ENCODE measurements at places on chromosomes 12 and 14.

DNA sequence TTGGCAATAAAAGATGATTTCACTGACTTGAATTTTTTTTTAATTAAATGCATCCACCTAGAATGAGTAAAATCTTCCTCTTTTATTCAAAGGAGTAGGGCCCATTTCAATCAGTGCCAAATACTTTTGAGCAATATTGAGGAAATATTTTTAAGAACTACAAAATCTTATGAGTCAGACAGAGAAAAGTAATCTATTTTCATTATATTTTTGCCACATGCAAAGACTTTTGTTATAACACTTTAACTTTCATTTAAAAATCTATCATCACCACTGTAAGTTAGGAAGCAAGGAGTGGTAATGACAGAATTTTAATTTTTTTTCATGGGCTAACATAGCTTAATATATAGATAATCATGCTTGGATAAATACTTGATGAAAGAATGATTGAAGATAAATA lies 345.2 kb upstream of the KITLG start:
- DNase-seq: no peak

DNA sequence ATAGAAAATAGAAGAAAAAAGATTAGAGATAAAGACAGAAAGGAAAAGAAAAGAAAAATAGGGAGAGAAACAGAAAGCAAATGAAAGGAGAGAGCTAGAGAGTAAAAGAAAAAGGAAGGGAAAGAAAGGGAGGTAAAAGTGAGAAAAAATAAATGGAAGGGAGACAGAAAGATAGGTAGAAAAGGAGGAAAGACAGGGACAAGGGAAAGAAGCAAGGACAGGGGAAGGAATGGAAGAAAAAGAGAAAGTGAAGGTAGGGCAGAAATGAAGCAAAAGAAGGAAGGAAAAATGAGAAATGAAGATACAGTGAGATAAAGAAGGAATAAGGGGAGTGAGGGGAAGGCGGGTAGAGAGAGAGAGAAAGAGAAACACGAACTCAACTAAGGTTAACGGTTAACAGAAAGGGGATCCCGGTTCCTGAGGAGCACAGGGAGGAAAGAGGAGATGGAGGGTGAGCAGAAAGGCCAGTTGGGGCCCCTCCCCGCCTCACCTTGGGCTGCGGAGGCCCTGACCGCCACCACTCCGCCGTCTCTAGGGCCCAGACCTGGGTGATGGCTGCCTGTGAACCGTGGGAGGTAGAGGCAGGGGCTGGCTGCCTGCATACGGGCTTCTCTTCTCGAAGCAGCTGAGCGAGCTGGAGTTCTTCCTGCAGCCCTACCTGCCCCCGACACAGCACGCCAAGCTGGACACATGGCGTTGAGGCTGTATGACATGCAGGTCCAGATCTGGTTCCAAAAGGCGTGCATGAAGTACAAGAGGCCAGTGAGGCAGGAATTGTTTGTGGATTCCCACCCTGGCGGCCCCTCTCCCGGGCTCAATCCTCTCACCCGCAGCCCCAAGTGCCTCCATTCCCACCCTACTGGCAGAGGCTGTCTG lies 59.5 kb downstream of the SMUG1 start:
- DNase-seq: no peak

GRCh38 chr12:116331876-116332275 lies 54.4 kb upstream of the MED13L start:
- no peak for DNase-seq

DNA sequence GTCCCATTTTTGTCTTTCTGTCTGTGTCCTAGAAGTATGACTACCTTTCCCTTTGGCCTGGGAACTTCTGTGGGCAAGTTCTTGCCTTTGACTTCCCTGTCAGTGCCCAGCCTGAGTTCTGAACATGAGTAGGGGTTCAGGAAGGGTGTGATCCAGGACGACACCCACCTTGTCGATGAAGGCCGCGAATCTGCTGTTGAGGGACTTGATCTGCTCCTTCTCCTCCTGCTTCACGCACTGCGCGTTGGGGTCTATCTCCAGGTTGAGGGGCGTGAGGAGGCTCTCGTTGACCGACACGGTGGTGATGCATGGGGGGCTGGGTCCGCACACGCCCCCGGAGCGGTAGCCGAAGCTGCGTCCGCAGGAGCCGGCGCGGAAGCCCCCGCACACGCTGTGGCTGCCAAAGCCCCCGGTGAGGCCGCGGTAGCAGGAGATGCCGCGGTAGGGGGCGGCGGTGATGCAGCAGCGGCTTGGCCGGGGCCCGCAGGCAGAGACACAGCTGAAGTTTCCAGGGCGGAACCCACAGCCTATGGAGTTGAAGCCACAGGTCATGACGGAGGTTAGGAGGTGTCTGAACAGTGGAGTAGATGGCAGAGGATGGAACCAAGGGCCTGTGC lies at the start of gene KRT83:
Gene KRT83, minus strand, starts transcription at position 615 of the 617 bp plus-strand sequence. Its CDS starts 63 bp downstream, at position 552.
- DNase-seq: no peak

DNA sequence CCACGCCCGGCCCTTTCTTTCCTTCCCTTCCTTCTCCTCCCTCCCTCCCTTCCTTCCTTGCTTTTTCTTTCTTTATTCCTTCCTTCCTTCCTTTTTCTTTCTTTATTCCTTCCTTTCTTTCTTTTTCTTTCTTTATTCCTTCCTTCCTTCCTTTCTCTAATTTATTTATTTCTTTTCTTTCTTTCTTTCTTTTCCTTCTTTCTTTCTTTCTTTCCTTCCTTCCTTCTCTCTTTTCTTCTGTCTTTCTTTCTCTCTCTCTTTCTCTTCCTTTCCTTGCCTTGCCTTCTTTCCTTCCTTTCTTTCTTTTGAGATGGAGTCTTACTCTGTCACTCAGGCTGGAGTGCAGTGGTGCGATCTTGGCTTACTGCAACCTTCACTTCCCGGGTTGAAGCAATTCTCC lies 15.9 kb downstream of the CCDC177 start:
- DNase-seq: no peak

GRCh38 chr14:59292921-59293534 lies 104.6 kb downstream of the DAAM1 start:
- DNase-seq: no peak

DNA sequence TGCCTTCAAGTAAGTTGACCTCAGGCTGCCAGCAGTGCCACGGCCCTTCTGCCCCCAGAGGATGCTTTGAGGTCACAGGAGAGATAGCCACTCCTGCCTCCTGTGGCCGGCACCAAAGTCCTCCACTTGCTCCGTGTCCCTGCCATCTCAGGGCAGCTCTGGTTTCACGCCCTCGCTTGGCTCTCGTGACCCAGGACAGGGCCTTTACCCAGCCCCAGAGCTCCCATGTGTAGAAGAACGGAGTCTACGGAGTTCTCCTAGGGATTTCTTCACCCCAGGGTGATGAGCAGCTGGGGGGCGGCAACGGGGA lies 178.1 kb downstream of the ADGRD1 start:
- peak; percentile 48 for DNase-seq

GRCh38 chr12:102026728-102027127 lies 35.1 kb downstream of the WASHC3 start:
- no peak for DNase-seq

GRCh38 chr12:81683881-81684280 lies 75.3 kb downstream of the PPFIA2 start:
- no peak for DNase-seq

DNA sequence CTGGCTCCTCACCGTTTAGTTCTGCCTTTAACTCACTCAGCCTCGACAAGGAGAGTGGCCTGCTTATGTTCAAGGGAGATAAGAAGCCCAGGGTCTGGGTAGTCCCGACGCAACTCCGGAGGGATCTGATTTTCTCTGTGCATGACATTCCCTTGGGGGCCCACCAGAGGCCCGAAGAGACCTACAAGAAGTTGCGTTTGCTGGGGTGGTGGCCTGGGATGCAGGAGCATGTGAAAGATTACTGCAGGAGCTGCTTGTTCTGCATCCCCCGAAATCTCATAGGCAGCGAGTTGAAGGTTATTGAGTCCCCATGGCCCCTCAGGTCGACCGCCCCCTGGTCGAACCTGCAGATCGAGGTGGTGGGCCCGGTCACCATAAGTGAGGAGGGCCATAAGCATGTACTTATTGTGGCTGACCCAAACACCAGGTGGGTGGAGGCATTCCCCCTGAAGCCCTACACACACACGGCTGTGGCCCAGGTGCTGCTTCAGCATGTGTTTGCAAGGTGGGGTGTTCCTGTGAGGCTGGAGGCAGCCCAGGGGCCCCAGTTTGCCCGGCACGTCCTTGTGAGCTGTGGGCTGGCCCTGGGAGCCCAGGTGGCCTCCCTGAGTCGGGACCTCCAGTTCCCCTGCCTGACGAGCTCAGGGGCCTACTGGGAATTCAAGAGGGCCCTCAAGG lies 13.1 kb downstream of the CBLN3 start:
- no peak for DNase-seq

- DNase-seq: peak; percentile 92
Measured at GRCh38 chr14:60734465-60735242, at the start of gene MNAT1. MNAT1 (plus strand) TSS chr14:60734761; CDS start chr14:60734863, 102 bp downstream.

- DNase-seq: no peak
Measured at GRCh38 chr12:123229051-123229450, 3.9 kb downstream of the MPHOSPH9 start.

- DNase-seq: no peak
Measured at GRCh38 chr12:968545-968944, 19.1 kb upstream of the RAD52 start.

- no peak for DNase-seq
Measured at GRCh38 chr12:129373746-129374145, 520.5 kb downstream of the GLT1D1 start.

DNA sequence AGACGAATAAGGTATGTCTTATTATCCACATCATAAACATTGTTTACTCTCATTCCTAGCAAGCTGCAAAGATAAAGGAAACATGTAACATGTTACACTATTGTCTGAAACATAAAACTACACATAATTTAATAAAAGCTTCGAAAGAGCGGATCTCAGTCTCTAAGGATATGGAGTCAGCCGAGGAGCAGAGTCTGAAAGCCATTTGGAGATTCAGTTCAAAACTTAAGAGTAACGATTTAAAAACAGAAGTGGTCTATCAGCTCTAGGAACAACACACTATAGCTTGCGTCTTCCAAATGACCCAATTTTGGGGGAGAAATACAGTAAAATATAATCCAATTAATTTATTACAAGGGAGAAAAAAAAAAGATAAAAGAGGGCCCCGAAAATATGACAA lies 775 bp downstream of the NEMF start:
- DNase-seq: no peak

DNA sequence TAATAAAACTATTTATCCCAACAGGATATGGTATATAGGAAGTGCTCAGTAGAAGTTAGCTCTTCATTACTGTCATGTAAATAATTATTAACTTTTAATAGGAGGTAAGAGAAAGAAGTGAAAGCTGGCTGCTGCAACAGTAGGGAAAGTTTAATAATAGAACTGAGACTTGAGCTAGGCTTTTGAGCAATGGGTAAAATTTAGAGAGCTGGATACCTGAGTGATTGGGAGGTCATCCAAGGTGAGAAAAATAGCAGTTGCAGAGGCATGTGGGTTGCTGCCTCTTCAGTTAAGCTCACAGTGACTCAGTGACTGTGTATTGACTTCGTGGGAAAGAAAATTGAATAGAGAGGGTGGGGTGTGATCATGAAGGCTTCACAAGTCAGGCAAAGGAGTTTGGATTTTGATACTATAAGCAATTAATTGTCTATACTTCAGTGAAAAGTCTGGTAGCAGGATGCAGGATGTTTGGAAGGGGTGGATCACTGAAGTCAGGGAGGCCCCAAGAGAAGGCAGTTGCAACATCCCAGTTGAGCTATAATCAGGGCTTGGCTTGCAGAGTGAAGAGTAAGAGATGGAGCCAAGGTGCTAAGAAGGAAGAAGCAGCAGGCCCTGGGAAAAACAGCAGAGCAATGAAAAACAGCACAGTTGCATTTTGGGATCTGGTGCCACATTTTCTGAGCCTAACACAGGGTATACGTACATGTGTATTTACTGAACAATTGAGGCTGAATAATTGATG lies 172.0 kb upstream of the FRMD6 start:
- DNase-seq: no peak

- DNase-seq: no peak
Measured at GRCh38 chr14:95668235-95668772, 17.9 kb upstream of the TCL1B start.

GRCh38 chr12:131829356-131829747 lies 1.2 kb downstream of the MMP17 start:
- no peak for DNase-seq

GRCh38 chr12:108620236-108620879 lies 13.3 kb downstream of the SELPLG start:
- DNase-seq: no peak

- no peak for DNase-seq
Measured at GRCh38 chr12:105596731-105597130, 266.2 kb downstream of the C12orf75 start.

DNA sequence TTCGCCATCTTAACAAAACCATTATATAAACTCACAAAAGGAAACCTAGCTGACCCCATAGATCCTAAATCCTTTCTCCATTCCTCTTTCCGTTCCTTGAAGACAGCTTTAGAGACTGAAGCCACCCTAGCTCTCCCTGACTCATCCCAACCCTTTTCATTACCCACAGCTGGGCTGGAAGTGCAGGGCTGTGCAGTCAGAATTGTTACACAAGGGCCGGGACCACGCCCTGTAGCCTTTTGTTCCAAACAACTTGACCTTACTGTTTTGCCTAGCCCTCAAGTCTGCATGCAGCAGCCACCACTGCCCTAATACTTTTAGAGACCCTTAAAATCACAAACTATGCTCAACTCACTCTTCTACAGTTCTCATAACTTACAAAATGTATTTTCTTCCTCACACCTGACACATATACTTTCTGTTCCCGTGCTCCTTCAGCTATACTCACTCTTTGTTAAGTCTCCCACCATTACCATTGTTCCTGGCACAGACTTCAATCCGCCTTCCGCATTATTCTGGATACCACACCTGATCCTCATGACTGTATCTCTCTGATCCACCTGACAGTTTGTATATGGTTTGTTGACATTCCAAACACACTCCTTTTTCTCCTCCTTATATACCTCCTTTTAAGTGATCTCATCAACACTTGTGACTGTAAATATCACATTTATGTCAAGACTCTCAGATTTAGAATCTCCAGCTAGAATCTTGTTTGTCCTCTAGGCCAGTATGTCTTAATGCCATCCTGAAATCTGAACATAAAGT lies 208.7 kb downstream of the KITLG start:
- DNase-seq: no peak

DNA sequence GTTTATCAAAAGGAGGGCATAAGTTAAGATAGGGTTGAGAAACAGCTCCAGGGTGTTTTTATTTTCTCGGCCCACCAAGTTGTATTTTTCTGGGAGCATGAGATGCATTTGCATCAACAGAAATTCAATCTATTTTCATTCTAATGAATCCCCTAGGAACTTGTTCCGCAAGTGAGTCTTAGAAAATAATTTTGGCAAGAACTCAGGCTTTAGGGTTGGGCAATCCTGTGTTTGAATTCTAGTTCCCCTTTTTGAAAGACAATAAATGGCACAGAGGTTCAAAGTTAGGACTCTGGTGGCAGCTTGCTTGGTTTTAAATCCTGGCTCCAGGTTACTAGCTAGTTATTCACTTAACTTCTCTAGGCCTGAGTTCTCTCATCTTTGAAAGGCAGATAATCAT lies 23.7 kb downstream of the SLC5A8 start:
- DNase-seq: no peak

All from ecto neural progenitor cell (in vitro differentiated cells).